Activated T-cell treated with anti-CD3 and anti-CD28 coated beads, Interleukin-2, amount 50 U/mL, for 4 hours (primary cell): ENCODE measurements at places on chromosomes 3 and 15.

DNA sequence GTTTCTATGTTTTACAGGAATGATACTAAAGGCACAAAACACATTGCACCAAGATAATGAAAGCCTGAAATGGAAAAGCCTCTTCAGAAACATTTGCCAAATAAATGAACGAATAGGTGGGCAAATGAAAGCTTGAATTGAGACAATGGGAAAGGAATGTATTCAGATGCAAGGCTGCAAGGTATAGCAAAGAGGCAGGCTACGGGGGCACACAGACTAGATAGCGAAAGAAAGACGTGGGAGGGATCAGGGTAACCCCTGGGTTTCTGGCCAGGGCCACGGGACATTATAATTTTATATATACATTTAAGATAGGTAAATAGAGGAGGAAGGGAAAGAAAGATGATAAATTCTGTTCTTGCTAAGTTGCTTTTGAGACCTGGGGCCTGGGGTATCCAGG is 95.9 kb upstream of the NLGN1 start:
- DNase-seq: no peak

GRCh38 chr3:172595664-172596393 is 72.6 kb upstream of the TNFSF10 start:
- peak; percentile 18 for DNase-seq

DNA sequence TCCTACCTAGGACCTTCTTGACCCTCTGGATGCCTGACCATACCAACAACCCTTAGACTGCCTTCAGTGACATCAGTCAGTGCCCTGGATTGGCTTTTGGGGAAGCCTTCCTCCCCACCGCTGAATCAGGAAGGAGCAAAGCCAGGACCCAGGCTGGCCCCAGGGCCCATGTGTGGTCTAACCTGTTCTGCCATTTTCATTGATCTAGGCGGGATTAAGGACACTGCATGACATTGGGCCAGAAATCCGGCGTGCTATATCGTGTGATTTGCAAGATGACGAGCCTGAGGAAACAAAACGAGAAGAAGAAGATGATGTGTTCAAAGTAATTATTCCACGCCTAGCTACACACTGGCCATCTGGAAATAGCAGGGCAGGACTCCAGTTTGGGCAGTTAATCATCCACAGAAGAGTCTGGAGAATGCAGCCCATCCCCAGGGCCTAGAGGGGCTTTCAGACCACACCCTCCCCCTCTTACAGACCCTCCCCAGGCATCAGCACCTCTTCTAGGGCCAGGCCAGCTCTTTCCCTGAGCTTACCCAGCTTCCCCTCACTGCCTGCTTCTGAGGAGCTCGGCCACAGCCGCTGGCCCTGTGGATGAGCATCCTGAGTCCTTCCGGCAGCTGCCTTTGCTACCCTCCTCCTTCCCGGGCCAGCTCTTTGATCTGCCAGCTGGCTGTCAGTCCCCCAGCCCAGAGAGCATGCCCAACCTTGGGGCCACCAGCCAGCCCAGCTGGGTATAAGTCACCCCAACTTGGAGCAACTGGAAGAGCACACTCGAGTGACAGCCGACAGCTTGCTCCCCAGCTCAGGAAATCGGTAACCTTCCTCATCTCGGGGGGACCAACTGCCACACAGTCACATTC is 45.9 kb downstream of the CHDH start:
- DNase-seq: no peak

DNA sequence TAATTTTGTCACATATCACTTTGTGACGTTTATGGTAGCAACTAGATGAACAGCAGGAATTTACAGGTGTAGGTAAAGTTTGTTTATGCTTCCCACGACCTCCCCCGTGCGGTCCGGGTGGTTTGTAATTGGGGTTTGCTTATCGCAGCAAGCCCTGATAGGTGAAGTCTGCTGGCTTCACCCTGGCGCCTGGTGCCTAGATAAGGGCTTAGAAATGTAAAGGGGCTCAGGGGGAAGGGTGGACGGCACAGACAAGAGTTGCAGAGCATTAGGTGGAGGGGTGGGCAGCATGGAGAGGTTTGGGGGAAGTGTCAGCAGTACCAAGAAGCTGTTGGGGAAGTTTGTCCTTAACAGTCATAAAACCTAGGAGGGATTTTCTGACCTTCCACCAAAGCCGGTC is 108.1 kb upstream of the RNF7 start:
- no peak for DNase-seq

- no peak for DNase-seq
These were observed 591 bp downstream of the PROK2 start for GRCh38 chr3:71784201-71784913.

GRCh38 chr3:175526609-175527280 is 667.6 kb downstream of the NAALADL2 start:
- no peak for DNase-seq

DNA sequence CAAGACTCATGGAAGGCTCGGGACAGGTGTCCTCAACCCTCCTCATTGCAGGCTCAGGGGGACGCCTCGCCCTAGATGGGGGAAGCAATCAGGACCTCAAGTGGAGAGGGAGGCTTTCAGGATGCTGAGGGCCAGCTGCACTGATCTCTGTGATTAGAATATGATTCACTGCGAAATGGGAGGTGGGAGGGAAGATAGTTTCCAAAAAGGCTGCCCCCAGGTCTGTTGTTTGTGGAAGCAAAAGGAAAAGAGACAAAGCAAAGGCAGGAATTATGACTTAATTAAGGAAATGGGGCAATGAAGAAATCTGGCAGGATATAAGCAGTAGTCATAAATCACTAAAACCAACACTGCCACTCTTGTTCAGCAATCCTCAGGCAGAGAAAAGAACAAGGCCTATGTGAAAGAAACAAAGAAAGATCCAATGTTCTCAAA is 85.6 kb upstream of the ABHD17C start:
- DNase-seq: no peak
